Activated CD4-positive, alpha-beta T cell treated with anti-CD3 and anti-CD28 coated beads for 1 hour (primary cell): ENCODE measurements at places on chromosomes 6 and 20.

DNA sequence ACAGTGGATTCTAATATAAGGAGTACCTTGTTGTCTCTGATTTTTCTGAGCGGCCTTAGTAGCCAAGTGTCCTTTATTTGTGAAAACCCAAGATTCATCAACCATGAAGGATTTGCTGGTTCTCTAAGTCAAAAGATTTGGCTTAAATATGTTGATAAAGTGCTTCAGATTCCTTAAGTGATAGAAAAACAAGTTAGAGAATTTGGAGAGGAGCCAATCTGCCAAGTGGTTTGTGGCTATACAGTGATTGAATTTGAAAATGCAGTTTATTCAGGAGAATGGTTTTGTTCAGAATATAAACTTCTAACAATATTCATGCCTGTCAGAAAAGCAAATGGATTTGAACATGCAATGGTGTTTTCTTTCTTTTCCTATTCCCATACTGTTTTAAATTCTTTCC is 54.8 kb downstream of the CAP2 start:
- DNase-seq, result no peak

- DNase-seq, result no peak
Measured at GRCh38 chr6:48110436-48111142, 408 bp downstream of the PTCHD4 start.

- no peak for DNase-seq
Measured at GRCh38 chr20:19757487-19758132, 448 bp upstream of the RIN2 start.

DNA sequence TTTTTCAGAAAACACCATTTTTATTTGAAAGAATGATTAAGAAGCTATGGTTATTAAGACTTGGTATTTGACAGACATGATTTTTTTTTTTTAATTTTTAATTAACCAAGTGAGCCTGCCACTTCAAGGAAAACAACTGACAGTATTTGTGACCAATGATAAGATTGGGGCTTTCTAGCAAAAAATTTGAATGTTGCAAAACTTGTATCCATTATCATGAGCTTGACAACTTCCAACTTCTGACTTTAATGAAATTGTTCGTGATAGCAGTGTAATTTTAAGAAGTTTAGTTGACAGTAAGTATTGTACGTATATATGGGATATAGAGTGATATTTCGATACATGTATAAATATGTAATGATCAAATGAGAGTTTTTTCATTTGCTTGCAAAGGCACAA is 21.6 kb upstream of the POM121L2 start:
- DNase-seq, result no peak

- no peak for DNase-seq
Measured at GRCh38 chr6:158942349-158942748, 57.7 kb downstream of the RSPH3 start.

DNA sequence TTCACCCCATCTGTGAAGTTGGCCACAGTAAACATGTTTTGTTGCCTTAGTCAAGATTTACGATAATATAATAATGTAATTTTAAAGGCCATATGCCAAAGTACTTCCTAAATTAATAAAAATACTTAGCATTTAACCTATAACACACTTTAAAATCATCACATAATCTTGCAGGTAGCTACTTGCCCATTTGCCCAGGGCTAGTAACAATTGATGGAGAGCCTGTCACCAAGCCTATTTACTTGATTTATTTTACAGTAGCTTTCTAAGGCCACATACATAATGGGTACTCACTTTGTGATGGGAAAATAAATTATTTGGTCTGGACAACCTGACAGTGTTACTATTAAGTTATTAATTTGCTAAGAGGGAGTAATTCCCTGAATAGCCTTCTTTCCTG is 14.5 kb downstream of the BTBD9 start:
- no peak for DNase-seq

DNA sequence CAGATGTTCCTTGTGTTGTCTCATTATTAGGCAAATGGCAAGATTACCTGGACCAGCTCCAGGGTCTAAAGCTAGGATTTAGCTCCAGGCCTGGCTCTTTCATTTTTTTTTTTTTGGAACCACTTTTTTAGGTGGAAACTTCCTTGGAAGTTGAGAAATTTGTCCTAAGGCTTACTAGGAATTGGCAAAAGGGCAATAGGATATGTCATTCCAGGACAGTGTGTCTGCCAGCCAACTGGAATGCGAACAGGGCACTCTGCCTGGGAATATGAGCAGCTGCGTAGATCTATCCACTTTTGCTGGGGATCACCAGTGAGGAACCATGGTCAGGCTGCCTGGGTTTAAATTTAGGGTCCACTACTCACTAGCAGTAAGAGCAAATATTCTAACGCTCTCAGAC is 304.0 kb downstream of the TSHZ2 start:
- no peak for DNase-seq

DNA sequence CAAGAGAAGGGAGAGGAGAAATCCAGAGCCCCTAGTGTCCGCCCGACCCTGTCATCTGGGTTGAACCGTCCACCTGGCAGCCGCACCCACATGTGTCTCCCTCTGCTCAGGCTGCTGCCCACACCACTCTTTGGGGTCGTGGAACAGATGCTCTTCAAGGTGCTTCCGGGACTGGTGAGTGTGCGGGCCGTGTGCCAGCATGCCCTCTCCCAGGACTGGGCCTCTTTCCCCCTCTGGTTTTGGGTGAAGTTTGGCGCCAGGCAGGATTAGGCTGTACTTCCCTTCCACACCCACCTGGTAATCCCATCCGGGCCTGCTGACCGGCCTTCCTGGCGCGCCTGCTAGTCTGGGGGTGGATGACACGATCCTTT is 7.9 kb downstream of the BPIFB3 start:
- no peak for DNase-seq

GRCh38 chr6:119446609-119447008 is 97.0 kb upstream of the MAN1A1 start:
- DNase-seq, result no peak

DNA sequence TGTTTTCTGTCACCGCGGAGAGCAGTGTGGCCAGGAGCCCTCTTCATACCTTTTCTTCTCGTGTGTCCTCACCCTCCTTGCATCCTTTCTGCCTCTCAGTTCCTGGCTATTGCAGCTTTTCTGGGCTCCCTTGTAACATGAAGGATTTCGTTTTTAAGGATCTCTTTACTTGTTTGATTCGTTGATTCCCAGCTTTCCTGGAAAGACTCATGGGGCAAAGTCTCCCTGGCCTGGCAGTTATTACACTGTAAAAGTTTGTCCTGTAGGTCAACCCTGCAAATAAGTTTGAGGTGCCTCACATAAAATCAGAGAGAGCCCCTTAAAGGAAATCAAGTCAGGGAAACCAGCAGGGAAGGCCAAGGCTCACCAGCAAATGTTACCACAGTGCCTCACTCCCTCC is 70.1 kb downstream of the ISM1 start:
- DNase-seq, result no peak

- no peak for DNase-seq
Measured at GRCh38 chr6:151284548-151285017, 44.8 kb downstream of the AKAP12 start.

- no peak for DNase-seq
Measured at GRCh38 chr6:154593122-154593521, 82.6 kb upstream of the CNKSR3 start.

DNA sequence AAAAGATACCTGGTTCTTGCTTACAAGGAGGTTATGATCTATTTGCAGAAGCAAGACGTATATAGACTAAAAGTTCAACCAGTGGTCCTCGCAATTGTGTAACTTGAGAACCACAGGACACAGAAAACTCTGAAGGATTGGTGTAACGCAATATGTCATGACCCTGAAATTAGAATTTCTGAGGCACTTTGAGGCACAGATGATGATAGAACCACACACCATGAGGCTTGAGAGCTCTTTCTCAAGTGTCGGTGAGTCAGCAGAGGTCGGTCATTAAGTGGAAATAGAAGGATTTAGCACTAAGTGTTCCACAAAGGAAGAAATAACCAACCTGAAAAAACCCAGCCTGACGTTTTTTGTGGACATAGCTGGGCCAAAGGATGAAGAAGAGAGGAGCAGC is 15.3 kb upstream of the CCN2 start:
- DNase-seq, result no peak

DNA sequence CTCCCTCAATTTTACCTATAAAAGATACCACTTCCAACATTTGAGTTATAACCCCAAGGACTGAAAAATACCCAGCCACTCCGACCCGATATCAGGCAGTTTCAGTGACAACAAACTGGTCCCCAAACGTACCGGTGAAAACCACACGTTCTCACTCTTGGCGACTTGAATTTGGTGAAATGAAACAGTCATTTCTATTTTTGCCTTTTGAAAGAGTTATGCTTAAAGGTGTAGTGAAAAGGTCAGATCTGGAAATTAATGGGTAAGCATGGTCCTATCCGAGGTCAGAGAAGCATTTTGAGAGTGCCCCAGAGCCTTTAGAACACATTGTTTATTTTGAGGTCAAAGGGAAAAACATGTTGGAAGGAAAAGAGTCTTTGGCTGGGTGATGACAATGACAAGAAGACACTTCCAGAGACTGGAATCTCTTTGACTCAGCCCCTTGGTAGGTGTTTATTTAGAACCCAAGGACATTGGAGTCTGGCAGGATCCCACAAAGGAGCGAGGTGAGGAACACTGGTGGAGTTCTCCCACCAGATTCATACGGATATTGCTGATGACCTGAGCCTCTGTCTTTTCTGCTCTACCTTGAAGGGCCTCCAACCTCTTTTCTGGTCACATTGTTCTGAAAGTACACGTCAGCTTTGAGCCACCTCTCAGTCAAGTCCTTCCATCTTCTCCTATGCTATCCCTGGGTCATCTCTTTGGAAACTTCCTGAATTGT is 235.0 kb downstream of the GMPR start:
- no peak for DNase-seq

DNA sequence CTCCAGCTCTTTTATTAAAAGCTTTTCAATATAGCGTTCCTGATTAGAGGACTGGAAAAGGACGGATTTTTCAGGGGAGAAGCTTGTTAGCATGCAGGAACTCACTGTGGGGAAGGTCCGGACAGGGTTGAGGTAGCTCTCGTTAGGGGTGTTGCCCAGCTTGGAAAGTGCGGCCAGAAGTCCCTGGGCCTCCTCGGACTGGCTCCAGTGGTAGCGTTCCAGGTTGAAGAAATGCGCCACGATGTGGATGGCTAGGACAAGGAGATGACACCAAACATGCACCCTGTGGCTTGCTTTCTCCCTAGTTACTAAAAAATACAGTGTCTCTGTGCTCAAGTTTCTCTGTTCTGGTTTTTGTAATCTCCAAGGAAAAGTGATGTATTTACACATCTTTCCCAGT is 12.5 kb downstream of the NOX3 start:
- no peak for DNase-seq

- DNase-seq, result no peak
Measured at GRCh38 chr20:59406446-59406845, 106.0 kb downstream of the EDN3 start.

DNA sequence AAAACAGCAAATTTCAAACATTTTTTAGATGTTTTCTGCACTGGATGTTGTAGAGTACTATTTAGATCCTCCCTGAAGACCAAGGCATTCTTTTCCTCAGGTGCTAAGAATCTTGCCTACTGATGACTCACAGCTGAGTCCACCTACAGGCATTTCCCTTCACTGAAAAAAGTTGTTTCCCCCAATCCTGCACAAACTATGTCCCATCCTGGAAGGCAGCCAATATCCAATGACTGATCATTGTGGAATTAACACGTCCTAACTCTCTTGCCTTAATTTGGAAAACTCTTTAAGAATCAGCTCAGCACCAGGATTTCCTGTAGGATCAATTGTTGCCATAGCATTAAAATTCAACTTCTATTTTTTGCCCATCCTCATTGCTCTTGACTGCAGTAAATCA is 268.4 kb upstream of the IRAK1BP1 start:
- DNase-seq, result no peak

DNA sequence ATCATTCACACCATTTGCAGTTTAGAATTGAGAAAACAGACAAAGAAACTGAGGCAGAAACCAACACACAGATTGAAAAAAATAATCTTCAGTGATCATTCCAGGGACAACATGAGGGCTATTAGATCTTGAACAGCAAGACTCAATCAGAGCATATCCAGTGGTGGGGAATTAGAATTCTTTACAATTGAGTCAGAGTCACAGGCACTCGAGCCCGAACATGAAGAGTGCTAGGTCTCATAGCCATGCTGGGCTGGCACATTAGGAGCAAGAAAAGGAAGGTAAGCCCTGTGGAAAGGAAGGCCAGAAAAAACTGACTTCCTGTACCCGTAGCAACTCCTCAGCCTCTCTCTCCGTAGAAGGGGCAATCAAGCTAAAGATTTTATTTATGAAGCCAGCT is 419.9 kb downstream of the HAO1 start:
- DNase-seq, result no peak

DNA sequence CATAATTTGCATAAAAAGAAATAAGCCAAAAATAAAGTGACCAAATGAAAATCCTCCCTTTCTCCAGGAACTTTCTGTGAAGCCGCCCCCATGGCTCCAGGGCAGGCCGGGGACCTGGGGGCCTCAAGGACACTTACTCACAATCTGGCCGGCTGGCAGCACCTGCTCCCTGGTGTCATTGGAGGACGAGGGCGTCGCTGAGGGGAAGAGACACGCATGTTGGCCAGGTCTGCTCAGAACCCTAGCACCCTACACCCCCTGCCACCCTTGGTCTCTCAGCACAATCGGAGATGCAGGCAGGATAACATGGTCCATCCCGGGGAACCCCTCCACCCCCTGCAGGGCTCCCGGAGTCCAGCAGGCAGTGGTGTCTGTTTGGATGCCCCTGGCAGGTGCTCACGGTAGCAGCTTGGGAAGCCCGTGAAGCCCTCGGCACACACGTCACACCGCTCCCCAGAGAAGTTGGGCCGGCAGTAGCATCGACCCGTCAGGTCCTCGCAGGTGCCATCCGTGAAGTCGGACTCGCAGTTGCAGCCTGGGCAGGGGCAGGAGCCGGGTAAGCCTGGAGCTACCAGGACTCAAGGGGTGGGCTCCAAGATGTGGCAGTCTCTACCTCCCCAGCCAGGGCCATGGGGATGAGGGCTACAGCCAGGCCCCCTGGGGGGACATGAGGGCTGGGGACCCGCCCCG is 21.3 kb downstream of the LAMA5 start:
- no peak for DNase-seq

GRCh38 chr6:49890988-49891387 is 24.7 kb upstream of the CRISP1 start:
- DNase-seq, result no peak

GRCh38 chr20:35279533-35280174 is 1.7 kb upstream of the MMP24OS start:
- DNase-seq, result no peak

GRCh38 chr6:46507426-46507825 is 16.2 kb upstream of the RCAN2 start:
- DNase-seq, result no peak

- no peak for DNase-seq
Measured at GRCh38 chr6:14743144-14743473, 502.8 kb upstream of the JARID2 start.

- no peak for DNase-seq
Measured at GRCh38 chr20:49909499-49910339, 5.6 kb downstream of the SPATA2 start.
